ENCODE measurements at places on chromosomes 12 and 14. TPM values are rescaled to one million over a fixed set of nuclear protein-coding genes. Genes with fewer than 3 reads are reported as not detected.

Gene GPRC5D
- total RNA-seq, result not detected

Gene CRACR2A
- total RNA-seq, result 39.1 TPM

Gene BMAL2
- total RNA-seq, result 2.5 TPM

Gene RD3L
- total RNA-seq, result not detected

Gene LRP1-AS
- total RNA-seq, result not detected

Gene KIF26A
- total RNA-seq, result 1.6 TPM

Gene TRIM9
- total RNA-seq, result 0.46 TPM

Gene GLI1
- total RNA-seq, result 11.5 TPM

GRCh38 chr14:50122291-50122690 is 5.9 kb upstream of the VCPKMT start:
- DNase-seq, result no peak

DNA sequence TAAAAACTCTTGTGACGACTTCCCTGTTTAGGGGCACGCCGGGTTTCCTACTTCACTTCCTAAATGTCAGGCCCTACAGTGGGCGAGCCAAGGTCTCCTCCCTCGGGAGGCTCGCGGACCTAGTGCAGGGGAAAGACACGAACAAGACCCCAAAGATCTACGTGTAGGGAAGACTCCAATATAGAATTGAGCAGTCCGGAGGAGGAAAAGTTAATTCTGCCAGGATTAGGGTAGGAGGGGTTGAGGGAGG is 564 bp downstream of the ATXN3 start:
- peak; percentile 29 for DNase-seq

DNA sequence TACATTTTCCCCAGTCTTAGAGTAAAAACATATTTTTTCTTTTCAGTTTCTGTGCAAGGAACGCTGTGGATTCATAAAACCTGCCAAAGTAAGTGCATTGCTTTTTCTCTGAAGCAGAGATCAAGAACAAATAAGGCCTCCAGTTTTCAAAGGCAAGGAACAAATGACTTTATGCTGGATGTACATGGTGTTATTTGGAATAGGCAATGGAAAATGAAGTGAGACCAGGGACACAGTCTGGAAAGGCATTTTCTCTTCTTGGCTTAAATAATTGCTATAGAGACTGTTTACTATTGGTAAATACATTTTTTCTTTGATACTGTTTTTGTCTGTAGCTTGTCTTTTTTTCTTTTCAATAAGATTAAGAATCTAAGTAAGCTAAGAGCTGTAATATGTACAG is 725.9 kb upstream of the MDGA2 start:
- DNase-seq, result no peak

GRCh38 chr14:24075485-24076301 is 4.3 kb downstream of the CPNE6 start:
- DNase-seq, result no peak

DNA sequence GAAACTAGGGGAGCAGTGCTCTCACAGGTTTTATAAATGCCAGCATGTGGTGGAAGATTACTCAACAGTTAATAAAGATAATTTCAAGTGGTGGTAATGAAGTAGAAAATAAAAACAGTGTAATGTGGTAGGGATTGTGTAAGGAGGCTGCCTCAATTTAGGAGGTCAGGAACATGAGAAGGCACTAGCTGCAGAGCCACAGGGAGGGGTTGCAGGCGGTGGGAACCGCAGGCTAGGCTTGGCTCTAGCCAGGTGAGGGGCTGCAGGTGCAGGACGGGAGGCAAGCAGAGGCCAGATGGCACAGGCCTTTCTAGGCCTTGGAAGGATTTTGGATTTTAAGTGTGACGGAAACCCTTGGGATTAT is 768 bp downstream of the METTL25 start:
- no peak for DNase-seq

- DNase-seq, result no peak
These were observed 404.8 kb downstream of the ATP23 start for GRCh38 chr12:58346032-58346632.

DNA sequence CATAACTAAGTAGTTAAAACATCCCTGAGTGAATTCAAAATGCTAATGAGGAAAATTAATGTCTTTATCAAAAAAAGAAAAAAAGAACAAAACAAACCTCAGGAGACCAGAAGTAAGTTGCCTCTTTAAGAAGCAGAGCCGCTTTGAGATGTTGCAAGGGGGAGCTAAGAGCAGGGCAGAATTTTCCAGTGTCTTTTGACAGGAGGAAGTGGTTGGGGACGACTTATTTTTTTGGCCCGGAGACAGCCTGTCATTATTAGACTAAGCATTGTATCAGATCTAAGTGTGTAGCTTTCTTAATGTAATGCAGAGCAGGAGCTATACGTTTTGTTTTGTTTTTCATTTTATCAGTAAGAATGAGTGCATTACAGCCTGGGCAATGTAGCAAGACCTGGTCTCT is 206.6 kb downstream of the CACNA1C start:
- no peak for DNase-seq

DNA sequence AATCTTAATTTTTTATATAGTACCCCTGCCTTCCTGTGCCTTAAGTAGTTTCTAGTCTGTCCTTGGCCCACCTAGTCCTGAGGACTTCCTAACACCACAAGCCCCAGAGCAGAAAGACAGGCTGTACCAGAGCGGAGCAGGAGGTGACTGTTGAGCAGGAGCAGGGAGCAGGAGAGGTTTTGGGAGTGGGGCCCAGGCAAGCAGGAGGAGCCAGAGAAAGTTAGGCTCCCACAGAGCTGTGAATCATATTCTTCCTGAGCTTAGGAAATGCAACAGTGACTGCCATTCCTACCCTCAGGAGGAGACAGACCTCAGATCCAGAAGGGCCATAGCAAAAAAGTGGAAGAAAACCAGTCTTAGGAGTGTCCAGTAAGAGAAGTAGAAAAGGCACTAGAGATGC is 28.3 kb upstream of the COL2A1 start:
- no peak for DNase-seq

DNA sequence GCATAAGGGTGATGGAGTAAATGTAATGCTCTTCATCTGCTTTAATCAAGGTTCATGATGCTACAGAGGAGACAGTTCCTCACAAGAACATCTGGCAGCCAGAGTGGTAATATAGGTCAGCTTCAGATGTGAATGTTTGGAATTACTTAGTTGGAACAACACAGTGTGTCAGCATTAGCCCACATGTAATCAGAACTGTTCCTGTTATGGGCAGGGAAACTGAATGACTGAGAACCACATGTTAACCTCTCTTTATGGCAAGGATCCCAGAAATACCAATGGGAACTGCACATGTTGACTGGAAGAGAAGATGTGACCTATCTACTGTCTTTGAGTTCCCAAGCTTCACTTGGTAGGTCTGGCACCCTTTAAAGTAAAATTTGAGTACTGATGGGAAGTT is 390.1 kb upstream of the PDE3A start:
- DNase-seq, result no peak

GRCh38 chr14:34629344-34629656 is 648 bp downstream of the SNX6 start:
- no peak for DNase-seq

DNA sequence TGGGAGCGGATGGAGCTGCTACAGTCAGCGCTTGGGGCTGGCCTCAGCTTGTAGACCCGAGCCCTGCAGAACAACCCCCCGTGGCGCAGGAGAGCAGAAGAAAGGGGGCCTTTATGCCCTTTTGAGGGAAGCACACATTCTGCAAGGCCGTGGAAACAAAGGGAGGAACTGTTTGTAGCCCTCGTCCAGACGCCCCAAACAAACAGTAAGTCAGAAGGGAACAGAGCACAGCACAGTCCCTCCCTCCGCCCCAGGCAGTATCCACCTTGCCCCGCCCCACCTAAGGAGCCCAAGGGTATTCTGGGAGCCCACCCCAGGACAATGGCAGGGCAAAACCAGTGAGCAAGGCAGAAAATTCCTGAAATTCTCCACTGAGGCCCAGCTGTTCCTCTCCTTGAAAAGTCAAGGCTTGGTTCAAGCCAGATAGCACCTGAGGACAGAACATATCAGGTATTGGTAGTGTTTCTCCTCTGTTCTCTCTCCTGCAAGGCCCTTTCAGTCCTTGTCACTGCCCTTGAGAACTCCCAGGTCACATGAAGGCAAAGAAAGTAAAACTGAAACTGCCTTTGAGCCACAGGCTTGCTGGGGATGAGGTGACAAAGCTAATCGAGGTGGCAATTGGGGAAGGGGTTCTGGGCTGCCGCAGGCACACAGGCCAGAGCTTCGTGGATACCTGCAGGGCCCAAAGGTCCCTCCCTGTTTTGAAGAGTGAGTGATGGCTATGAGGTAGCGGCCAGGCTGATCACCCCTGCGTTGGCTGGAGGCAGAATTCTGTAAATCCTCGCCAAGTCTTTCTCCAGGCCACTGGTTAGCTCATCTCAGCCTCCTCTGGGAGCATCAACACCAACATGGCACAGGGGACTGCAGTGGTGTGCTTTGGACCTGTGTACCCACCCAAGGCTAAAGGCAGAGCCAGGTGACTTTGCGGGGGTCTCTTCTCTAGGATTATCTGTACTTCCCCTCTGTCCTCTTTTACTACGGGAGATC is 499 bp downstream of the DGLUCY start:
- DNase-seq, result peak; percentile 72

- DNase-seq, result no peak
These were observed 882.4 kb downstream of the DIO2 start for GRCh38 chr14:79328863-79329262.

DNA sequence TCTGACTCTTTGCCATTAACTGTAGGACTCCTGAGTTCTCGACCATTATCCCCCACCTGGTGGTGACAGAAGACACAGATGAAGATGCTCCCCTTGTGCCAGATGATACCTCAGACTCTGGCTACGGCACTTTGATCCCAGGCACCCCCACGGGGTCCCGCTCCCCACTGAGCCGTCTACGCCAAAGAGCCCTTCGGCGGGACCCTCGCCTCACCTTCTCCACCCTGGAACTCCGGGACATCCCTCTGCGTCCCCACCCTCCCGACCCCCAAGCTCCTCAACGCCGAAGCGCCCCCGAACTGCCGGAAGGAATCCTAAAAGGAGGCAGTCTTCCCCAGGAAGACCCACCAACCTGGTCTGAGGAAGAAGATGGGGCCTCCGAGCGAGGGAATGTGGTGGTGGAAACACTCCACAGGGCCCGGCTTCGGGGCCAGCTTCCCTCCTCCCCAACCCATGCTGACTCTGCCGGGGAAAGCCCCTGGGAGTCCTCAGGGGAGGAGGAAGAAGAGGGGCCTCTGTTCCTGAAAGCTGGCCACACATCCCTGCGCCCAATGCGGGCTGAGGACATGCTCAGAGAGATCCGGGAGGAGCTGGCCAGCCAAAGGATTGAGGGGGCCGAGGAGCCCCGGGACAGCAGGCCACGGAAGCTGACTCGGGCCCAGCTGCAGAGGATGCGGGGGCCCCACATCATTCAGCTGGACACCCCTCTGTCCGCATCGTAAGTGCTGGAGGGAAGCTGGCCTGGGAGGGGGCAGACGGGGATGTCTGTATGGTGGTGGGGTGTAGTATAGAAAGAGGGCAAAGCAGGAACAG is 14.4 kb downstream of the TNFRSF1A start:
- no peak for DNase-seq

DNA sequence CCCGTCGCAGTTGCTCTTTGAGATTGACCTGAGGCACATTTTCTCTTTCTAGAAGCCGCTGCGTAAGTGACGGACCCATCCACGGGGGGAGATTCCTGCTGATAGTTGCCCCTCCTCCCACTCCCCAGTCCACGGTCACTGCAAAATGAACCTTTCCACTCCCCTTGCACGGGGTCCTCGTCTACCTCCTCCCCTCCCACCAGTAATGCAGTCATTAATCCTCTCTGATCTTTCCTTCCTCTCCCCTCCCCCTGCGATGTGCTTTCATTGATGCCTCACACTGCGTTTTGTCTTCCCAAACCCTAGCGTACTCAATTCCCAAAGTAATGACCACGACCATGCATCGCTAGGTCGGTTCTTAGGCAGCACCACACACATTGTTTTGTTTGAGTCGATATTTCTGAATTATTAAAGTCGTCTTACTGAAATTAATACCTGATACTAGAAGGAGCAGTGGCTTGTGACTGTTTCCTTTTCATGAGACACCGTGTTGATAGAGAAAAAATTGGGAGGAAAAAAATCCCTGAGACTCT is 857 bp downstream of the ETNK1 start:
- DNase-seq, result peak; percentile 38

GRCh38 chr14:40623643-40624042 is 983.0 kb upstream of the LRFN5 start:
- no peak for DNase-seq

DNA sequence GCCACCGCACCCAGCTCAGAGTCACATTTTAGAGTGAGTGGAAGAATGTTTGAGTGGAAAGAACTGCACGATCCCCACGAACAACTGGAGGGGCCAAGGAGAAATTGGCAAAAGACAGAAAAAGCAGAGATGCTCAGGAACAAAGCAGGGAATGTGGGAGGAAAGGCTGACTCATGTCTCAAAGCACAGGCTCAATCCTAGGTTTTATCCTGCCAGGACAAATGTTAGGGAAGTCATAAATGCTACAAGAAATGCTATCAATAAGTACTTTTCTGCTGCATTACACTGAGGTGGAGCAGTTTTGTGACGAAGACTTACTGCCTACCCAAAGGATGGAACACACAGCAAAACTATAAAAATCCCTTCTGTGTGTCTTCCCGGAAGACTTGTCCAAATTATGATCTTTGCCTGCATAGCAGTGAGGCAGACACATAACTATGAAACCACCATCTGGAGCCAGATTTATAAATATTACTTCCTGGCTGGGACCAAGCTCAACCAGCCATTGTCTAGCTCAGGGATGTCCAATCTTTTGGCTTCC is 26.7 kb downstream of the NIN start:
- DNase-seq, result no peak

- DNase-seq, result peak; percentile 67
These were observed 15.6 kb upstream of the C14orf180 start for GRCh38 chr14:104563742-104564615.

GRCh38 chr12:118549510-118549980 is 173.2 kb downstream of the SUDS3 start:
- no peak for DNase-seq

DNA sequence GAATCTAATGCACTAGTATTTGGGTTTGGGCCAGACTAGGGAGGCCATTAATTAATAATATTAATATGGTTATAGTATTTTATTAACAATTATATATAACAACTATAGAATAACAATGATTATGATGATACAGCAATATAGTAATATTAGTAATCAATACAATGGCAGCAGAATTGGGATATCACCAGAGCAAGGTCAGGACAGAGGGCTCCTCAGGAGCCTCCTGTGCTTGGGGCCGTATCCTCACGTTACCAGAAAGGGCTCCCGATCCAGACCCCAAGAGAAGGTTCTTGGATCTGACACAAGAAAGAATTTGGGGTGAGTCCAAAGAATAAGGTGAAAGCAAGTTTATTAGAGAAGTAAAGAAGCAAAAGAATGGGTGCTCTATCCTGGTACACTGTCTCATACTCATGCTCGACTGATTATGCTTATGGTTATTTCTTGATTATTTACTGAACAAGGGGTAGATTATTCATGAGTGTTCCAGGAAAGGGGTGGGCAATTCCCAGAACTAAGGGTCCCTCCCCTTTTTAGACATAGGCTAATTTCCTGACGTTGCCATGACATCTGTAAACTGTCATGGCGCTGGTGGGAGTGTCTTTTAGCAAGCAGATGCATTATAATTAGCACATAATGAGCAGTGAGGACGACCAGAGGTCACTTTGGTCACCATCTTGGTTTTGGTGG is 61.6 kb downstream of the RIN3 start:
- no peak for DNase-seq

GRCh38 chr12:38490941-38491340 is 174.4 kb downstream of the ALG10B start:
- DNase-seq, result no peak
